ENCODE measurements at places on chromosomes 16 and 17.

- DNase-seq: no peak
Observed at GRCh38 chr17:57889252-57889651, 39.4 kb upstream of the MRPS23 start.

DNA sequence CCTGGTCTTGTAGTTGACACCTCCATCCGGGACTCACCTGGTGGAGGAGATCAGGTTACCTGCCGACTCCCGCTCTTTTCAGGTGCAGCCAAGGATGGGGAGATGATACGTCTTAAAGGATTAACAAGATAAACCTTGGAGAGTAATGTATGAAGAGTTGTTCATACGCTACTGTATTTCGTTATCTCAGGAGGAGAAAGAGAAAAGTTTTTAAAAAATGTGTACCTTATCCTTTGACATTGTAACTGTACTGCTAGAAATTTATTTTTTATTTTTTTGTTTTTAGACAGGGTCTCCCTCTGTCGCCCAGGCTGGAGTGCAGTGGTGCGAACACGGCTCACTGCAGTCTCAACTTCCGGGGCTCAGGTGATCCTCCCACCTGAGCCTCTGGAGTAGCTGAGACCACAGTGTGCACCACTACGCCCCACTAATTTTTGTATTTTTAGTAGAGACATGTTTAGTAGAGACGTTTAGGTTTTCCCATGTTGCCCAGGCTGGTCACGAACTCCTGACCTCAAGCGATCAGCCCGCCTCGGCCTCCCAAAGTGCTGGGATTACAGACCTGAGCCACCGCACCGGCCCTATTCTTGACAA lies 764 bp upstream of the SMURF2 start:
- DNase-seq: peak; percentile 78

- DNase-seq: no peak
Observed at GRCh38 chr16:84255050-84255810, 15.4 kb upstream of the KCNG4 start.

GRCh38 chr17:37713028-37713431 lies 31.8 kb downstream of the HNF1B start:
- no peak for DNase-seq

GRCh38 chr17:50280801-50281441 lies 6.7 kb downstream of the TMEM92 start:
- DNase-seq: no peak

GRCh38 chr16:69590590-69590989 lies 24.8 kb downstream of the NFAT5 start:
- no peak for DNase-seq

GRCh38 chr17:15122857-15123256 lies 142.3 kb downstream of the PMP22 start:
- no peak for DNase-seq

DNA sequence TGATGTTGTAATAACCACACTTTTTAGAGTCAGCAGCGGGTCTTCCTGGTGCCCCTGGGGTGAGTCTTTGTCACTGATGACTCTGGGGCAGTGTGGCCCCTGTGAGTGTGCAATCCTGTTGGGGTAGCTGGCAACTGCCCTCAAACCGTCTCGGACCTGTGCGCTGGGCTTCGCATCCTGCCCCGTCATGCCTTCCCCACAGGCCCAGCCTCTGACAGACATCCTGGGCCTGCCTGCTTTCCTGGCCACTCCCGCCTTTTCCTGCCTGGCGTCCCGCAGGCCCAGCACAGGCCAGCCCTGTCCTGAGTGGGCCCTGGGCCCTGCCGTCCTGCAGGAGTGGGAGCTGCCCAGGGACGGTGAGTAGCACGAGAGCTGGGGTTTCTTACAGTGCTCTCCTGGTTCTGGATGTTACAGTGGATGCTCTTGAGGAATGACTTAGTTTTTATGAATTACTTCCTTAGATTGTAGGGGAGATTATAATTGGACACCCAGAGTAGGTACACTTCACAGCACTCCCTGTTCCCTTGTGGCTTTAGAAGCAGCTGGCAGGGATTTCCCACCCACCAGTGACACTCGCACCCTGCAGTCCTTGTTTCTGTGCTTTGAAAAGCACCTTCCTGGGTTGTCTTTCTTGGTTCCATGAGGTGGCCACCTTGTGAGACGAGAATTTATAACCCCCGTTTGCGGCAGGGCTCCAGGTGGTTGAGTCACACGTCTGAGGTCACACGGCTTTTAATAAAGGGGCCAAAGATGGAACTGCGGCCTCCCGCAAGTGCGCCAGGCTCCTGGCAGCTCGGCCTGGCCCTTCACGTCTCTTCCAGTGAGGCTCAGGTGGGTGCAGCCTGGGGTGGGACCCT lies 50.0 kb upstream of the CAPN15 start:
- no peak for DNase-seq

DNA sequence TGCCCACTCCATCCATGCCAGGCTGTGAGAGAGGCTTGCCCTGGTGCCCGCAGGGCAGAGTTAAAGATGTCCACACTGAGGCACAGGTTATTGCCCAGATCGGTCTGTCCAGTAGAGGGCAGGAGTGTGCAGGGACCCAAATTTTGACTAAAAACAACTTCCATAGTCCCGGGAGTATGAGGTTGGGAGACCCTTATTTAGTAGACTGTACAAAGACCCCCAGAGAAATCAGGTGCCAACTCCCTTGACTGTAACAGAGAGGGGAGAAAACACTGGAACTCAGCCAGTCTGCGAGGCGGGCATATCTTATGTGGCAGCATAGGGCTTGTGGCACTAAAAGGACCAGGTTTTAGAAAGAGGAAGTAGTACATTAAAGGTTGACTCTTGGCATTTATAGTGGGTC lies 43.4 kb downstream of the HNF1B start:
- no peak for DNase-seq

DNA sequence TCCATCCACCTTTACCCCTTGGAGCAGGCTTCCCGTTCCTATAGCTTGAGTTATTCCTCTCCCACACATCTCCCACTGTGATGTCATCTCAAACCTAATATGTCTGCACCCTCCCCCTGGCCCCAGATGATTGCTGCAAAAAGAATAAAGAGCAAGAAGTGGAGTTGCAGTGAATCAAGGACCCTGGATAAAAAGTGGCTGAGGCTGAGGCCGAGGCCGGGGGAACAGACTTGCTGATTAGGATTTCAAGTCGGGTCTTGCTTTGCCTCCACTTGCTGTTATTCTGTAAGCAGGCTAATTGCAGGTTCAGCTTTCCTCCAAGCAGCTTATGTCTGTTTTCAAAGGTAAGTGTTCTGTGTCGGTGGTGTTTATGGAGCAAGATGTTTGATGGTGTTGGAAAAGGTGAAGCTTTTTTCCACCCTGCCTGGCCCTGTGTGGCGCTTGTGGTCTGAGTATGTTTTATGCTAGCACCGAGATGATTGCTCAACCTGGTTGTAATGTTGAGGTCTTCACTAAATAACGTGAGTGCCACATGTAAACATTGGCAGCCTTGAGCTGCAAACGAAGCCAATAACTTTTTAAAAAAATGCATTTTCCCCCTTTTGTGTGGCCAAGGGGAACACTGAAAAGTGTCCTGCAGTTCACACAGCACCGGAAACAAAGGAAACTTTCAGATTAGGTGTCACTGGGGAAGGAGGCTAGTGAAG lies 15.4 kb downstream of the HS3ST3B1 start:
- DNase-seq: no peak

DNA sequence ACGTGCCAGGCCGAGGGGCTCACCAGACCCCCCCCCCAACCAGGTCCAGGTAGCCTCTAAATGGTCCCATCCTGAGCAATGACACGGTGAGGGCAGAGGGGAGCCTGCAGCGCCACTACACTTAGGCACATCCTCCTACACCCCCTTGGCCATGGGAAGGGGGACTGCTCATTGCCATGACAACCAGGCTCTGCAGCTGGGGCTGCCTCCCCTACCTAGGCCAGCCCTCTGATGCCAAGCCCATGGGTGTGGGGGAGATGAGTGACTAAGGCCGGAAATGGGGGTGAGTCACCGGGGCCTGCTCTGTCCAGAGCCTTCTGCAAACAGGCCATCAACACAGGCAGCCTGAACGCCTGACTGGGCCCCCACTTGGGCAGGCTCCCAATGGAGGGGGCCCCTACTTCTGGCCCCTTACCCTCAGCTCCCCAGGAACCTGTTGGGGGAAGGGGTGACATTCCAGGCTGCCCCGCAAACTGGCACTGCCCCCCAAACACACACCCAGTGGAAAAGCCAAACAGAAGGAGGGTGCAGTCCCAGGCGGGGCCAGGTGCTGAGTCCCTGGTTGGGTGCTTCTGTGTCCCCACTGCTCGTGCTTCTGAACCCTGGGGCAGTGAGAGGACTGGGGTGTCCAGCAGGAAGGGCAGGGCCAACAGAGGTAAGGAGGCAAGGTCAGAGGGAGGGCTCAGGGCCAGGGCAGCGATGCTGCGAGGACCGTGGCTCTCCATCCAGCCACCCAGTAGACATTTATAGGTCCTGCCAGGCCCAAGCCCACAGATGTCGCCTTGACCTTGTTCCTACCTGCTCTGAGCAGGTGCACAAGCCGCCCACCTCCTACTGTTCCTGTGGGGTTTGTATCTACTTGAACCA lies 8.2 kb downstream of the PLCD3 start:
- DNase-seq: no peak

- DNase-seq: no peak
Observed at GRCh38 chr17:27666831-27667560, 36.0 kb downstream of the LGALS9 start.

DNA sequence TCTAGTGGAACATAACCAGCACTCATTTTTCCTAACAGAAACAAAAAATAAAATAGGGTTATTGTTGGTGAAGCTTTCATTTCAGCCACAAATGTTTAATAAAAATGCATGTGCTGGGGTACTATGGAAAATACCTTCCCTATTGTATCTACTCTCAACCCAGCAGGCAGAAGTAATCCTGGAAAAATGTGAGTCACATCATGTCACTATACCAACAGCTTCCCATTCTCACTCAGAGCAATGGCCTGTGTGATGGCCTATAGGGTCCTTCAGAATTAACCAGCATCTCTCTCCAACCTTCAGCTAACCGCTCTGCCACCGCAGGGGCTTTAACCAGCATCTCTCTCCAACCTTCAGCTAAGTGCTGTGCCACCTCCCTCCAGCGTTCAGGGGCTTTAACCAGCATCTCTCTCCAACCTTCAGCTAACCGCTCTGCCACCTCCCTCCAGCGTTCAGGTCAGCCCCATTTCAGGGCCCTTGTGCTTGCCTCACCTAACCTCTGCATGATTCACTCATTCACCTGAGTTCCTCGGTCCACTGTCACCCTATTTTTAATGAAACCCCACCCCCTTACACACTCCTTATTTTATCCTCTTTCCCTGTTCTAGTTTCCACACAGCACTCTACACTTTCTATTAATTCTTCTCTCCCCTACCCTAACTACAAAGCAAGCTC lies 34.0 kb downstream of the UBE2G1 start:
- DNase-seq: no peak

- no peak for DNase-seq
Observed at GRCh38 chr16:82824408-82824807, 197.6 kb downstream of the CDH13 start.

DNA sequence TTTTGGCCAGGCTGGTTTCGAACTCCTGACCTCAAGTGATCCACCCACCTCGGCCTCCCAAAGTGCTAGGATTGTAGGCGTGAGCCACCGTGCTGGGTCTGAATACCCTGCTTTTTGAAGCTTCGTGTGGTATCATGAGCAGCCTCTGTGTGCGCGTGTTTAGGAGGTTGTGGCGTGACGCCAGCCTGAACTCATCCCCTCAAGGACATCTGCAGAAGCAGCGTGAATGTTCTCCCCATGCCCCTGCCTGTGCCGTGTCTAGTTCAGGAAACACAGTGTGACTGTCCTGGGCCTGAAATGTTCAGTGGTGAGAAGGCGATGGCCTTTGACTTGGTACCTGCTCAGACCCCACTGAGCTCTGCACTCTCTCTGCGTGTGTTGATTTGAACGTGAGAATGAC lies 35.6 kb downstream of the RNF213 start:
- DNase-seq: no peak

- DNase-seq: no peak
Observed at GRCh38 chr16:47567321-47567720, 106.2 kb downstream of the PHKB start.

- DNase-seq: no peak
Observed at GRCh38 chr16:29844575-29845331, 18.3 kb downstream of the CDIPT start.

- DNase-seq: peak; percentile 71
Observed at GRCh38 chr17:40956401-40957254, 10.1 kb downstream of the KRT39 start.

DNA sequence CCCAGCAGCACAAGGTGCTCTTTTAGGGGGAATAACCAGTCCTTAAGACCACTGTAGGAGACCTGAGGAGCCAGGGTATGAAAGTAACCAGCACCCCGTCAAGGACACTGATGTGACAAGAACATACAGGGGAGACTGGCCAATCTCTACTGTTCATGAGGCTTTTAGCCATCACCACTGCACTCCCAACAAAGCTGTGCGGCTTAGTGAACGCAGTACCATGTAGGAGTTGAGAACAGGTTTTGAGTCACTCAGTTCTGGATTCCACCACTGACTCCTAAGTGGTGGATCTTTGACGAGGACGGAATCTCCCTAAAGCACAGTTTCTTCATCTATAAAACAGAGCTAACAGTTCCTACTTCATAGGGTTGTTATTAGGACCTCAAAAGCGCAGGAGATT lies 26.8 kb downstream of the COG4 start:
- no peak for DNase-seq

DNA sequence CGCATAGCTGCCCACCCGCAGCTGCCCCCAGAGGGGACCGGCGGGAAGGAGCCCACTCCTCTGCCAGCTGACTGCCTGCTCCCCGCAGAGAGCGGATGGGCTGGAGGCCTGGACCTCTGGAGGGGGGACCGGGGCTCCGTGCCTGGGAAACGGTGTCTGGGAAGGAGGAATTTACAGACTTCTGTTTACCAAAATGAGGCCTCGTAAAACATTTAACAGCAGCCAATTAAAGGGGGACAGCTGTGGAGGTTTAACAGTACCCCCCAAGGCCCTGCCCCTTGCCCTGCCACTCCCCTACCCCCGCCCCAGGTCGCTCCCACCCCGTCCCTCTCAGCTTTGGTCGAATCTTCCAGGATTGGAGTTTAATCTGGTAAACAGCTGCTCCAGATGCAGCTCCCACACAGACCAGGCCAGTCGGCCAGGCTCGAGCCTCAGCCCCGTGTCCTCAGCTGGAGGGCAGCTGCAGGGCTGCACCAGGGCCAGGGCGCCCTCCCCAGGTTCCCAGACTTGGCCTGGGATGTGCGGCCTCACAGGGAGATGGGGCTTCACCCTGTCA lies 41.1 kb downstream of the BAHCC1 start:
- no peak for DNase-seq
